Right lobe of liver (tissue), 6 donors: ENCODE measurements at places on chromosomes 13 and 19. TPM values are rescaled to one million over a fixed set of nuclear protein-coding genes. Genes with fewer than 3 reads are reported as not detected.

DNA sequence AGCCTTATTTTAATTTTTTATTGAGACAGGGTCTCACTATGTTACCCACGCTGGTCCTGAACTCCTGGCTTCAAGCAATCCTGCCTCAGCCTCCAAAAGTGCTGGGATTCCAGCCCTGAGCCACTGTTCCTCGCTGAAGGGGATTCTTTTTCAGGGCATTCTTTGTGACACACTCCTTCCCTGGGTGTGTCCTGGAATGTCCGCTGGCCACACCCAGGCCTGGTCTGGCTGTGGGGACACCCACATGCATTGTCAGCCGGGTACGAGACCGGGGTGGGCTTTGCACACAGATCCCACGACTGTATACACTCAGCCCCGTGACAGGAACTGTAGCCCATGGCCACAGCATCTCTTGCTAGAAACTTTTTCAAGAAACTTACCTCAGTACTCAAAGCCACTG, 34.4 kb upstream of the GATAD2A start:
- H3K36me3 ChIP-seq, result no peaks in the 10 kb centered on the region
- H3K4me1 ChIP-seq, result peaks cover 7% of the 10 kb centered on the region
- no peaks in the 10 kb centered on the region for H3K27me3 ChIP-seq
- no peak overlapping the region for H3K27ac ChIP-seq
- no peak for DNase-seq

- no peaks in the 10 kb centered on the region for H3K4me1 ChIP-seq
- DNase-seq, result no peak
- H3K4me3 ChIP-seq, result no peak overlapping the region
These were observed 46.5 kb upstream of the RCBTB2 start for GRCh38 chr13:48579165-48579918.

Gene ITPKC
- total RNA-seq, result 19.7 TPM

GRCh38 chr19:30309176-30309575, 63.0 kb upstream of the ZNF536 start:
- no peak overlapping the region for H3K27ac ChIP-seq
- no peaks in the 10 kb centered on the region for H3K36me3 ChIP-seq
- no peak overlapping the region for H3K4me3 ChIP-seq
- no peaks in the 10 kb centered on the region for H3K27me3 ChIP-seq
